Fibroblast of gingiva (primary cell): ENCODE measurements at places on chromosomes 12 and 14.

DNA sequence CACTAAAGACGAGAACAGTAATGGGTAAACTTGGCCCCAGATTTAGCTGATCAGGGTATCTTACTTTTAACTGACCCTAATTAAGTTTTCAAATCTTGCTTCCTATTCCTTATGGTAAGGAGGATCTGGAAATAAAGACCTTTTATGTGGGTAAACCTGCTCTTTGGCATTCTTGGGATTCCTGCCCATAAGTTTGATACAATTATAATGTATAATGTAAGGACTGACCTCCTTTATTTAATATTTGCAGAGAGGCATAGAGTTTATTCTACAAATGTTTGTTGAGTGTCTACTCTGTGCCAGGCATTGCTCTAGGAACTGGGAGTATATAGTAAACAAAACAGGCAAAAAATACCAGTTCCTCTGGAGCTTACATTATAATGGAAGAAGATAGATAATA lies 4.4 kb upstream of the PRDM4 start:
- DNase-seq = no peak

- DNase-seq = no peak
Observed at GRCh38 chr12:97093187-97093683, 186.2 kb downstream of the NEDD1 start.

DNA sequence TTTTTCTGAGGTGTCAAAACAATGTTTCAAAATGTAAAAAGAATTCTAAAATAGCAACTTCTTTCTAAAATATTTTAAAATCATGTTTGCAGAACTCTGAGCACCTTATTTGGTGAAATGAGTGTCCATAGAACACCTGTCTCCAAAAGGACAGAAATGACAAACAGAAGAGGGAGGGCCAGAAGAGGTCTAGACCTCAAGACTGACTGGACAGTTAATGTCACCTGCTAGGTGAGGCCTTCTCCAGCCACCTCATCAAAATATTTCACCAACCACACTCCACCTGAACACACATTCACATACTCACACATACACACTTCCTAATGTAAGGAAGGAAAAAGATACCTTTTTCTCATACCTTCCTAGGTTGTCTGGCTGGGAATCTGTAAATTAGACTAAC lies 147.8 kb upstream of the PLEKHA5 start:
- DNase-seq = no peak

DNA sequence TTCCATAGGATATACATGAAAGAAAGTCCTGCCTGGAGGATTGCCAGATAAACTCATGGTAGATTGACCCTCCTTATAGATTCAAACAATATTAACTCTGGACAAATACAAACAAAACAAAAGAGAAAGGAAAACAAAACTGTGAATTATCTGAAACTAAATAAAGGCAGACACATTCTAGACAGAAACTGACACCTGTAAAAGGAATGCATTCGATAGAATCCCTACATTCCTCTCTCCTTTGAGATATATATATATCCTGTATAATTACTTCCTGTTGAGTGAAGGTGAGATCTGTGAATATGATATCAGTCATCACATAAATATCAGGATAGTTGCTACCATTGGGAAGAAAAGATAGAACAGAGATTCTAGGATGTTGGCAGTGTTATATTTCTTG lies 948.4 kb upstream of the ATXN7L3B start:
- no peak for DNase-seq

- DNase-seq = no peak
Observed at GRCh38 chr14:96929950-96930349, 132.8 kb downstream of the VRK1 start.

- no peak for DNase-seq
Observed at GRCh38 chr14:77612011-77612620, 4.3 kb downstream of the SPTLC2 start.

GRCh38 chr12:19800884-19801283 lies 361.6 kb downstream of the AEBP2 start:
- DNase-seq = no peak

- DNase-seq = no peak
Observed at GRCh38 chr14:41899416-41899815, 292.7 kb downstream of the LRFN5 start.

GRCh38 chr12:53484686-53485575 lies 14.3 kb downstream of the MAP3K12 start:
- DNase-seq = no peak

DNA sequence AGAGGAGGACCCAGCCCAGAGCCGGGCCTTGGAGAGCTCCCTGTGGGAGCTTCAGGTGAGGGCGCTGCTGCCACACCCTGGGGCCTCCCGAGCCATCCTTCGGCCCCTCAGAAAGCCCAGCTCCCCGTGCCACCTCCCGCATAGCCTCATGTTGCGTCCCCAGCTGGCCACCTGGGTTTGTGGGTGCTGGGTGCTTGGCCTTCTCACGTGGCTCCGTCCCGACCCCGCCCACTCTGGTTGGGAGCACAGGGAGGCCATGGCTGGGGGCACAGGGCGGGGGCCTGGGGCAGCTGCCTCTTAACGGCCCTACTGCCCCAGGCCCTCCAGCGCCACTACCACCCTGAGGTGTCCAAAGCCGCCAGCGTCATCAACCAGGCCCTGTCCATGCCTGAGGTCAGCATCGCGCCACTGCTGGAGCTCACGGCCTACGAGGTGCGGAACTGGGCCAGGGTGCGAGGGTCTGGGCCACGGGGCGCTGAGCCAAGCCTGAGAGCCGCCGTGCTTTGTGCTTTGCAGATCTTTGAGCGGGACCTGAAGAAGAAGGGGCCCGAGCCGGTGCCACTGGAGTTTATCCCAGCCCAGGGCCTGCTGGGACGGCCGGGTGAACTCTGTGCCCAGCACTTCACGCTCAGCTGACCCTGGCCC lies 7.6 kb downstream of the NOC4L start:
- no peak for DNase-seq

- DNase-seq = no peak
Observed at GRCh38 chr14:72528059-72528862, 365.6 kb downstream of the DPF3 start.

GRCh38 chr12:78865516-78865915 lies 942 bp downstream of the SYT1 start:
- DNase-seq = no peak

DNA sequence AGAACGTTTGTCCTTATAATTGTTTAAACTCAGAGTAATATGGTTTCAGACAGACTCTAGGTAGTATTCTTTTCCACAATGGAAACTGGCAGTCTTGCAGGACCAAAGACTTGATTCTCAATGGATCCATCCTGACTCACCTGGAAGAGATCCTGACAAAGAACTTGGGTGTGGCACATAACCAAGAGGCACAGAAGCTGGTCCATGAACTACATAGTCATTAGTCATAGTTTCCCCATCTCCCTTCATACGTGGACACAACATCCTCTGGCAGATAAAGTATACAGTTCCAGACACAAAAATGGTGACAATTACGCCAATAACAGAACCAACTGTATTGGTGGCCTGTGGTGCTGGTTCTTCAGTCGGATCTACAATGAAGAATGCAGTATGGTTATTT lies 55.8 kb downstream of the BCL2L14 start:
- DNase-seq = no peak

GRCh38 chr14:88196116-88196890 lies 126.8 kb downstream of the KCNK10 start:
- DNase-seq = no peak

GRCh38 chr14:104898195-104898558 lies 26.5 kb upstream of the PLD4 start:
- no peak for DNase-seq

- no peak for DNase-seq
Observed at GRCh38 chr12:20154052-20154451, 214.3 kb upstream of the PDE3A start.

GRCh38 chr12:452667-453210 lies 7.0 kb upstream of the B4GALNT3 start:
- no peak for DNase-seq

DNA sequence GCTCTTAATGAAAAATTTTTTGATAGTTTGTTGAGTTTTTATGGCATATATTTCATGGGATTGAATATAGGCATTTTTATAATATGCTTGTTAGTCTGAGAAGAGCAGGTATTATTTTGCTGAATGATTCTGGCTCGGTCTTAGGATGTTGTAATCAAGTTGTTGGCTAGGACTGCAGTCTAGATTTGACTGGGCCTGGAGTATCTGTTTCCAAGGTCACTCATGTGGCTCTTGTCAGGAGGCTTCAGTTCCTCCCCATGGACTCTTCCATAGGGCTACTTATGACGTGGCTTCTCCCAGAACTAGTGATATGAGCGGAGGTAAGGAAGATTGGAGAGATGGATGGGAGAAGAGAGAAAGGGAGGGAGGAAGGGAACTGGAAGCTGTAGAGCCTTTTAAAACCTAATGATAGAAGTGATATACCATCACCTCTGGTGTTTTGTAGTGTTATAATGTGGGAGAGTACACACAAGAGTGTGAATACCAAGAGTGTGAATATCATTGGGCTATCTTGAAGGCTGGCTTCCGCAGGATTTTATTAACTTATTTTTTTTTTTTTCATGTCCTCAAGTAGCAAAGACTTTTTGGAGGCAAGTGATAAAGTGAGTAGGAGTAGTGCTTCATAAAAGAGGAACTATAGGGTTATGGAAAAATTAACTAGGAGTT lies 4.4 kb downstream of the MNAT1 start:
- no peak for DNase-seq

GRCh38 chr12:109890620-109891170 lies 9.4 kb upstream of the TCHP start:
- no peak for DNase-seq

GRCh38 chr14:71331403-71331802 lies 424.1 kb downstream of the PCNX1 start:
- DNase-seq = no peak

DNA sequence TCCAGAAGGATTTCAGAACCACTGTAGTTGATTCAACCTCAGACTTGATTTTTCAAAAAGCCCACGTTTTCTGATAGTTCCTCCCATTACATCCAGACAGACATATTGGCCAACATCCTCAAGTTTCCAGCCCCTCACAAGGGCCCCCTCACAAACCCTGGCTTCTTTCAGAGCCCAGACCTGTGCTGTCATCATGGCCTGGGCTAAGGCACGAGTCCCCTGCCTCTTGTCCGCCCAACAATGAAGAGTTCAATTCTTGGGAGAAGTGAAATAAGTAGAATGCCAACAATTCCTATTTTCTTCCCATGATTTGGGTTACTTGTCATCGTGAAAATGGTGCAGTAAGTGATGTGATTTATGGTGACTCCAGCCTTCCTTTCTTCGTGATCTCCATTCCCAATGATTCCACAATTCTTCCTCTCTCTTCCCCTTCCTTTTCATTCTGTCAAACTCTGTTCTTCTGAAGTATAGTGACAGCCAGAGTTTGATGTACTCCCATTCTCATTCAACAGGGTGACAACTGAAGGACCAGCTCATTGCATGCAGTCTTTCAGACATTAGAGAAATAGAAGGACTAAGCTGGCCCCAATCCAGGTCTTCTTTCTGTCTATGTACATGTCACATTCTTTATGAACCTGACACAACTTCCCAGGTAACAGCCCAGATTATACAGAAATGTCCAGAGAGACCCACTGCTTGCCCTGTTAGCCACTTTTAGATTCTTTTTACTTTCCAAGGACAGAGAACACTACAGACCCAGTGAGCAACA lies 29.2 kb downstream of the SPTB start:
- DNase-seq = no peak

- DNase-seq = no peak
Observed at GRCh38 chr14:48008646-48009045, 333.2 kb upstream of the MDGA2 start.

GRCh38 chr12:114662512-114663177 lies 21.3 kb downstream of the TBX3 start:
- DNase-seq = peak; percentile 70

DNA sequence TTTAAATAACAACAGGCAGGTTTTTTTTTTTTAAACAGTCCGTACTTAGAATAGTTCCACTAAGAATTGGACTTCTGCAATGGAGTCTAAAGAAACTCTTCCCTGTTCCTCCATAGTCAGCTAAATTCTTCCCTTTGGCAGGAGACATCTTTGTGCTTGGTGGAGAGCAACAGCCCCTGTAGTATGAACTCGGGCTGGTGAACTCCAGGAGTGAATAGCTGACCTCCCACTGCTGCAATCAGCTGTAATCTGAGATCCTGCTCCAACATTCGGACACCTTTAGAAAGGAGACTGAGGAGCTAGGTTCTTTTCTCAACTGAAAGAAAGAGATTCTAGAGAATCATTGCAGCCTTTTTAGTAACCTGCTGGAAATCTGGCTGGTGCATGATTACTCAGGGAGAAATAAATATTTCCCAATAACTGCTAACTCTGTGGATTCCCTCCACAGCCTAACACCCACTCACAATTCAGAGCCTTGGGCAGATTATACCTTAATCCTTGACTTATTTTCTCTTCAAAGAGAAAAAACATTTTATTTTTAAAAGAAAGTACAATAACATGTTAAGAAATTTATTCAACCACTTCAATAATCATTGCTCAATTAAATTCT lies 25.6 kb upstream of the DBX2 start:
- DNase-seq = no peak

- DNase-seq = no peak
Observed at GRCh38 chr14:40629144-40629543, 977.5 kb upstream of the LRFN5 start.

- DNase-seq = no peak
Observed at GRCh38 chr14:59347511-59347900, 117.7 kb downstream of the GPR135 start.

- no peak for DNase-seq
Observed at GRCh38 chr12:44777044-44777443, 99.1 kb downstream of the NELL2 start.

GRCh38 chr12:21456291-21456780 lies 18.9 kb downstream of the PYROXD1 start:
- DNase-seq = no peak

GRCh38 chr12:100267603-100268281 lies 765 bp downstream of the SCYL2 start:
- peak; percentile 21 for DNase-seq

DNA sequence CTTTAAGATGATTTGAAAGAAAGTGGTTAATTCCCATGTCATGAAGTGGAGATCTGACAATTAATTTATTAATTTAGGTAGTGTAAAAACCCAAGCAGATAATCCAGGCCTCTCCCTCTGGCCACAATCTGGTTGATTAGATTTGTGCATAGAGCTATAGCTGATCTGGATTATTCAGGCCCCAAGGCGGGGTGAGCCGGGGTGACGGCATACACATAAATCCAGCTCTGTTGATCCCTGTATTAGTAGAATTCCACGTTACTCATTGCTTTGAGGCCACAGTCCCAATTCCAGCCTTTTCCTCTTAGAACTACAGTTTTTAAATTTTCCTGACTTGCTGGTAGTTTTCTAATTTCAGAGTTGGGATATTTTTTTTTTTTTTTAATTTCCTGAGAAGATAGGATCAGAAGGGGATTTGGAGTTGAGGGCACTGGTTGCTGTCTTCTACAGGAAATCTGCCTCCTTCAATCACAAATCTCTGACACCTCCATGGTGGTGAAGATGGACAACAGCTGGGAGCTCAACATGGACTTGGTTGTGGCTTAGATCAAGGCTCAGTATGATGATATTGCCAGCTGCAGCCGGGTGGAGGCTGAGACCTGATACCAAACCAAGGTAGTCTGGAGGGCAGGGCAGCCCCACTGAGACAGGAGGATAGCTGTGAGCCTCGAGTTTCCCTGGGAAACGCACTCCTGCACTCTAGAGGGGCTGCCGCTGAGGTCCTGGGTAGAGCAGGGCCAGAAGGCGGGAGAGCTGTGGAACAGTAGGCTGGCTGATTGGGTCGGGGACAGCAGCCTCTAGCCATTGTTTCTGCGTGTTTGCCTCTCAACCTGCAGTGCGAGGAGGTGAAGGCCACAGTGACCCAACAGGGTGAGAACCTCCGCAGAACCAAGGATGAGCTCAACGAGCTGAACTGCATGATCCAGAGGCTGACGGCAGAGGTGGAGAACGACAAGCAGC lies 19.4 kb downstream of the KRT85 start:
- no peak for DNase-seq
